CD4-positive, alpha-beta T cell treated with Interleukin-17A for 4 hours (primary cell): ENCODE measurements at places on chromosomes 7 and 10.

DNA sequence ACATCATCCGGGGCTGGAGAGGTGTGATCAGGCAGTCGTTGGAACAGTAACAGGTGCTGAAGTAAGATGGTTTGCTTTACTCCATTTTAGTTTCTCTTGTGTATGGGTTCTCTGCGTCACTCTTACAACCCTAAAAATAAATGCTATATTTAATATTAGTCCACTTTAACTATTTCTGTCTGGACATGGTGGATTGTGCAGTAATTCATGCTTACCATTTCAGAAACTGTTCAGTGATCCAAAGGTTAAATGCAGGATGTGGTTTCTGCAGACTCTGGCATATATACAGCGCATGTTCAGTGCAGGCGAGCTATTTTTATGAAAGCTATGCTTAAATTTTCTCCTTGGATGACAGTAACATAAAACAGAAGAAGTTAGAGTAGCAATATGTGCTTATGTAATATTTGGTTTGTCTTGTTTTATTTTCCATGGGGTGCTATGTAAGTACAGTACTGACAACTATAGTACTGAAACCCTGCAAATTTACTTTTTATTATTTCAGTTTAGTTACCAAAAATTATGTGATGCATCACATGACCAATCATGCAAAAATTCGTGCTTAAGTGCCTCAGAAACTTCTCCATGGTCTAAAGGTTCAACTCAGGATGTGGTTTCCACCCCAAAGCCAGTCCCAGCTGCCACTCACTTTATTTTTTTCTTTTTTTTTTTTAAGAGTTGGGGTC is 46.6 kb upstream of the GRID1 start:
- peak; percentile 50 for DNase-seq

- peak; percentile 25 for DNase-seq
Observed at GRCh38 chr10:79316671-79317431, 30.4 kb upstream of the PPIF start.

GRCh38 chr10:5595591-5595990 is 70.8 kb downstream of the ASB13 start:
- no peak for DNase-seq

- no peak for DNase-seq
Observed at GRCh38 chr7:69814421-69814962, 216.2 kb downstream of the AUTS2 start.

GRCh38 chr7:77866370-77866769 is 67.8 kb downstream of the PHTF2 start:
- DNase-seq, result no peak

GRCh38 chr10:124565565-124566221 is 104.1 kb downstream of the LHPP start:
- no peak for DNase-seq
